ENCODE measurements at places on chromosomes 13 and 19.

DNA sequence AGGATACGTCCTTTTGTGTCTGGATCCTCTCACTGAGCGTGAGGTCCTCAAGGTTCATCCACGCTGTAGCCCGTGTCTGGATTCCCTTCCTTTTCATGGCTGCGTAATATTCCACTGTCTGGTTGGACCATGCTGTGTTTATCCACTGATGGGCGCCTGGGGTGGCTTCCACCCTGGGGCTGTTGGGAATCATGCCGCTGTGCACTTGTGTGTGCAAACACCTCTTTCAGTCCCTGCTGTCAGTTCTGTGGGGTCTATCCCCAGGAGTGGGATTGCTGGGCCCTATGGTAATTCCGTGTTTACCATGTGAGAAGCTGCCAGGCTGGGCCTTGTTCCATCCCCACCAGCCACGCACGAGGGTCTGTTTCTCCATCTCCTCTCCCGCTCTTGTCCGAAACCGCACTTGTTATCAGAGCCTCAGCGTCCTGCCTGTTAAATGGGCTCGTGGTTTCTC, 98.6 kb downstream of the GADD45B start:
- no peak overlapping the region for H3K27ac ChIP-seq
- no peak for DNase-seq
- H3K27me3 ChIP-seq = no peaks in the 10 kb centered on the region
- H3K4me3 ChIP-seq = no peak overlapping the region

GRCh38 chr19:10299545-10300458, 9.8 kb downstream of the ZGLP1 start:
- H3K36me3 ChIP-seq = no peaks in the 10 kb centered on the region
- no peak overlapping the region for H3K27ac ChIP-seq
- peaks cover 15% of the 10 kb centered on the region for H3K27me3 ChIP-seq
- no peak for DNase-seq
- no peak overlapping the region for H3K4me3 ChIP-seq
- H3K4me1 ChIP-seq = peaks cover 13% of the 10 kb centered on the region

DNA sequence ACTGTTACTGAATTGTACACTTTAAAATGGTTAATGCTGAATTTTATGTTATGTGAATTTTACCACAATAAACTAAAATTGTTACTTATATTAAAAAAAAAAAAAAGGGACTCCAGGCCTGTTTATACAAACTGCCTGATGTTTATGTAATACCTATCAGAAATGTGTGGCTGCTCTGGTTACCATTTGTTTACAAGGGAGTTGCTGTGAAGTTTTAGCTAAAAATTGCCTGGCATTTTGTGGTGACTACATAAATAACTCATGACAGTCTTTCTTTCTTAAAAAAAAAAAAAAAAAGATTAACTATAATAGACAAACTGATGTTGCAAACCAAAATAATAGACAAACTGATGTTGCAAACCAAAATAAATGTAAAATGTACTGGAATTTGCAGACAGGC, 71.8 kb downstream of the CDADC1 start:
- no peak overlapping the region for H3K27ac ChIP-seq
- no peaks in the 10 kb centered on the region for H3K27me3 ChIP-seq
- no peak overlapping the region for H3K4me3 ChIP-seq

GRCh38 chr13:76654263-76654662, 231.9 kb downstream of the KCTD12 start:
- no peak for DNase-seq
- H3K36me3 ChIP-seq = no peaks in the 10 kb centered on the region
- no peaks in the 10 kb centered on the region for H3K27me3 ChIP-seq
- no peak overlapping the region for H3K4me3 ChIP-seq
- H3K4me1 ChIP-seq = no peaks in the 10 kb centered on the region
- H3K27ac ChIP-seq = no peak overlapping the region

DNA sequence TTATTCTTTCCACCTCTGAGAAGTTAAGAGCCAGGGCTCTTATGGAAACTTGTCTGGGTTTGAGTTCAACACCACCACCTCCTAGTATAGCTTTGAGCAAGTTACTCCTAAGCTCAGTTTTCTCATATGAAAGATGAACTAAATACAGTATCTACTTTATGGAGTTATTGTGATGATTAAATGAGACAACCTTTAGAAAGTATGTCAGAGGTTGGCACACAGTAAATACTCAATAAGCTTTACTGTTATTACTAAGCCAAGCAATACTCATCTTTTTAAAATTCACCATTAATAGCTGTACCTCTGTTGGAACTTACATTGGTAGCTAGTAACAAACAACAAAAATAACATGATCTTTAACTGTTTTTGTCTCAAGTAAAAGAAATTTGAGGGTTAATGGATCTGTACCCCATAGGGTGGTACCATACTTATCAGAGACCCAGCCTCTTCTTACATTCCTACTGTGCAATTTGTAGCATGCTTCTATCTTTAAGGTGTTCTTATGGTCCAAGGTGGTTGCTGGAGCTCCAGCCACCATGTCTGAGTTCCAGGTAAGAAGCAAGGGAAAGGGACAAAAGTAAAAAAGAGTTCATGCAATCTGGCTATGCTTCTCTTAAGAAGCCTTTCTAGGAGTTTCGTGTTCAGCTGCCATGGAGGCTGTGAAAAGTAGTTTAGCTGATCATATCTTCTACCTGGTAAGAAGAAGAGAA, 24.1 kb upstream of the NDFIP2 start:
- H3K4me3 ChIP-seq = no peak overlapping the region
- H3K4me1 ChIP-seq = no peaks in the 10 kb centered on the region
- H3K27me3 ChIP-seq = no peaks in the 10 kb centered on the region

DNA sequence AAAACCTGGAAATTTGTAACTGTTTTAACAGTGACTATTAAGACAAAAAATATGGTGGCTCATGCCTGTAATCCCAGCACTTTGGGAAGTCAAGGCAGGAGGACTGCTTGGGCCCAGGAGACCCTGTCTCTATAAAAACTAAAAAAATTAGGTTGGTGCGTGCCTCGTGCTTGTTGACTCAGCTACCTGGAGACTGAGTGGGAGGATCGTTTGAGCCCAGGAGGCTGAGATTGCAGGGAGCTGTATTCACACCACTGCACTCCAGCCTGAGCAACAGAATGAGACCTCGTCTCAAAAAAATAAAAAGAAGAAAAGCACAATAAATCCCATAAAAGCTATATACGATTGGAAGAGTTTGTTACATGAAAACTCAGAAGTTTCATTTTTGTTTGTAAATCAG, 23.7 kb downstream of the KLF5 start:
- no peak overlapping the region for H3K27ac ChIP-seq
- no peak overlapping the region for H3K4me3 ChIP-seq
- no peaks in the 10 kb centered on the region for H3K27me3 ChIP-seq
- H3K36me3 ChIP-seq = no peaks in the 10 kb centered on the region
- DNase-seq = no peak

DNA sequence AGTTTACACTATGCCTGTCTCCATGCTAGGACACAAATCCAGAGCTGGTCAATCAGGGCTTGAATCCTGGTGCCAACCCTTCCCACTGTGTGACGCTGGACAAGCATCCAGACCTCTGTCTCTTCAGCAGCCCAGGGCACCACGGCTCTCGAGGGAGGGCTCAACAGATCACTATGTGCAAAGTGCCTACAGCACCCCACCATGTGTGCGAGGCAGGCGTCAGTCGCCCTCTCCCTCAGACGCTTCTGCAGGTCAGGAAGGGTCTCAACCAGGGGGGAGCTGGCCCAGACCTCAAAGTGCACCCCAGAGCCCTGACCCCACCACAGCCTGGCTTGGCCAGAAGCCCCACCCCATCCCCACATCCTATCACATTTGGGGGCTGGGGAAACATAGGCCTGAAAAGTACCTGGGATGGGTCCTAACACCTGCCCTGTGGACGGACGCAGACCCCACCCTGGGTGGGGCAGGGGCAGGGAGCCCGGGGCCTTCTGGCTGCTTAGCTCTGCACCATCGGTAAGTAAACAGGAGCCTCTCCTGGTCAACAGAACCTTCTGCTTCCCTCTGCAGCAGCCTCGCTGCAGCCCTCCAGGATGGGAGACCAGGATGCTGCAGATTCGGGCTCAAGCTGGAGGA, 2.9 kb upstream of the C2CD4C start:
- no peak overlapping the region for H3K4me3 ChIP-seq
- no peak for DNase-seq
- no peaks in the 10 kb centered on the region for H3K36me3 ChIP-seq
- no peak overlapping the region for H3K27ac ChIP-seq

GRCh38 chr19:4284176-4284958, 5.3 kb downstream of the SHD start:
- no peak overlapping the region for H3K27ac ChIP-seq
- H3K4me3 ChIP-seq = no peak overlapping the region
- H3K36me3 ChIP-seq = no peaks in the 10 kb centered on the region
- H3K27me3 ChIP-seq = peaks cover 8% of the 10 kb centered on the region
- DNase-seq = no peak
- peaks cover 11% of the 10 kb centered on the region for H3K4me1 ChIP-seq

- no peak overlapping the region for H3K27ac ChIP-seq
- DNase-seq = no peak
- H3K4me1 ChIP-seq = no peaks in the 10 kb centered on the region
- no peaks in the 10 kb centered on the region for H3K27me3 ChIP-seq
- H3K4me3 ChIP-seq = no peak overlapping the region
These were observed 114.8 kb downstream of the KATNAL1 start for GRCh38 chr13:30192320-30193093.

GRCh38 chr13:40389081-40389641, 277.3 kb downstream of the FOXO1 start:
- no peaks in the 10 kb centered on the region for H3K36me3 ChIP-seq
- H3K27ac ChIP-seq = no peak overlapping the region
- DNase-seq = no peak

- no peak overlapping the region for H3K27ac ChIP-seq
- H3K36me3 ChIP-seq = peaks cover 16% of the 10 kb centered on the region
- no peaks in the 10 kb centered on the region for H3K4me1 ChIP-seq
- no peak overlapping the region for H3K4me3 ChIP-seq
- DNase-seq = no peak
These were observed 13.7 kb downstream of the RRAS start for GRCh38 chr19:49626226-49626625.

GRCh38 chr13:24148414-24149235, 11.9 kb upstream of the SPATA13 start:
- no peak overlapping the region for H3K4me3 ChIP-seq
- H3K4me1 ChIP-seq = no peaks in the 10 kb centered on the region
- H3K27me3 ChIP-seq = no peaks in the 10 kb centered on the region
- no peaks in the 10 kb centered on the region for H3K36me3 ChIP-seq
- DNase-seq = no peak

Data from right atrium auricular region (tissue), 2 donors.